ENCODE measurements at places on chromosomes 4 and X.

- no peak for DNase-seq
These were observed 26.5 kb upstream of the RBMX start for GRCh38 chrX:136906921-136907510.

GRCh38 chr4:17170131-17170530 is 271.7 kb upstream of the LDB2 start:
- DNase-seq: no peak

DNA sequence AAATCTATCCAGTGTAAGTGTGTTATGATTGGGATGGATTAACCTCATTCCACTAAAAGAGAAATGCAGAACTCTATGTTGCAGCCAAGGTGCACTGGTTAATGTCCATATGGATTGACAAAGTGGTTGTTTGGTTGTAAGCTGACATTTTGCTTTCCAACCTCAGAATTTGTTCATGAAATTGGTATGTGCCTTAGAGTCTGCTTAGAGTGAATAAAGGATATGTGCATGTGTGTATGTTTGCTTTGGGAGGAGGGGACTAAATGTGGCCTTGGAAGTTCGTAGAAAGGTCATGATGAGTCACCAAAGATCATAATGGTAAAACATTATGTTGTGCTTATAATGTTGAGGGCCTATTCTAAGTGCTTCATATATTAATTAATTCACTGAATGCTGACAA is 44.1 kb upstream of the MBNL3 start:
- DNase-seq: no peak

DNA sequence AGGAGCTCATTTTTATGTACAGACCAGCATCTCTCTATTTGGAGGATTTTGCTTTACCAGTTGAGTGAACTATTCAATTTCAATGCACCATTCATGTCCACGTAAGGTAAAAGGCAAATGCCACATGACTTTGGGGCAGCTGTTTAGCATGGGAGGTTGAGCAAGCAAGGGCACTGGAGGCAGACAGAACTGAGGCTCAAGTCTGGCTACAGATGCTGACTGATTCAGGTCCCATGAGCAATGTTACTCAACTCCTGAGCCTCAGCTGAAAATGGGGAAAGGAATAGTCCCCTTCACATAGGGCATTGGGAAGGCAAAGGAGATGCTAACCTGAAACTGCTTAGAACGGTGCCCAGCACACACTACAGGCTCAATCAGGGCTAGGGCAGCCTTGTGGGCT is 93.0 kb upstream of the MTM1 start:
- DNase-seq: no peak
